IMR-90 (cell line): ENCODE measurements at places on chromosomes 1 and 21. TPM values are rescaled to one million over a fixed set of nuclear protein-coding genes. Genes with fewer than 3 reads are reported as not detected.
A peak's percentile ranks its signal among the peaks of the same experiment; 100 is the strongest.

INSRR gene
- total RNA-seq: not detected in 2 replicates

DNA sequence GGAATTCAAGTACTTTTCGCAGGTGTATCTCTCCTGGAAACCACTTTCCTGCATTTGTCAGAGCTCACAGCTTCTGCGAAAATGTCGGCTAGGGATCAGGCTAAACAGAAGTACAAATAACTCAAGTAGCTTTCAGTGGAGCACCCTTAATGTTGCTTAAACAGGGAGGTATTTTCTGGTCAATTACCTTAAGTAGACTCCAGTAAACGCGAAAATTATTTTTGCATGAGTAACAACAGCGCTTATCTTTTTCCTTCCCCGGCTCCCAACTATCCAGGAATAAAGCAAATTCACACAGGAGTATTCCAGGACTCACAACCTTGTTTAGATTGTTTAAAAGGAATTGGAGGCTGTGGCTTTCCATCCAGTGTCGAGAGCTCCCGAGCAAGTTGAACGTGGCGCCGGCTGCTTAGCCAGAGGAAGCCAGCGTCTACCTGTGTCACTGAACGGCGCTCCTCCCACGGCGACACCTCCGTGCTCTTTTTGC, 7.3 kb upstream of the SIM2 start:
- no peaks in the 10 kb centered on the region for H3K4me1 ChIP-seq
- peak; percentile 15 for DNase-seq
- peaks cover 88% of the 10 kb centered on the region for H3K27me3 ChIP-seq
- H3K4me3 ChIP-seq: no peak overlapping the region
- no peak overlapping the region for H3K27ac ChIP-seq

DNA sequence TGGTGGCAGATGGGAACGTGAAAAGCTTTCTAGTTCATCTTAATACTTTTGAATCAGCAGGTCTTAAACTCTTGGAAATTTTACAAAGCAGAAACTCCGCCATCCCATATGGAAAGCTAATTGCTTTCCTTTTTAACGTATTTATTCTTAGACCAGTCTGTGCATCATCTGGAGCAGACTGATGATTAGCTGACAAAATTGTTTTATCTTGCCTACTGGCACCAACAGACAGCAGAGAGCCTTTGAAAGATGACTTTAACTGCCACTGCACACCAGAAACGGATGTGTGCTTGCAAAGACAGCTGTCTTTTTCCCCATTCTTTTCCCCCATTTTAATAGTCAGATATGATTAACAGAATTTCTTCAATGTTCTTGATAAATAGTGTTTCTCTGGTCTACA, 97.0 kb downstream of the PLD5 start:
- H3K27ac ChIP-seq: no peak overlapping the region
- no peaks in the 10 kb centered on the region for H3K36me3 ChIP-seq
- no peaks in the 10 kb centered on the region for H3K27me3 ChIP-seq
- H3K4me1 ChIP-seq: no peaks in the 10 kb centered on the region

DNA sequence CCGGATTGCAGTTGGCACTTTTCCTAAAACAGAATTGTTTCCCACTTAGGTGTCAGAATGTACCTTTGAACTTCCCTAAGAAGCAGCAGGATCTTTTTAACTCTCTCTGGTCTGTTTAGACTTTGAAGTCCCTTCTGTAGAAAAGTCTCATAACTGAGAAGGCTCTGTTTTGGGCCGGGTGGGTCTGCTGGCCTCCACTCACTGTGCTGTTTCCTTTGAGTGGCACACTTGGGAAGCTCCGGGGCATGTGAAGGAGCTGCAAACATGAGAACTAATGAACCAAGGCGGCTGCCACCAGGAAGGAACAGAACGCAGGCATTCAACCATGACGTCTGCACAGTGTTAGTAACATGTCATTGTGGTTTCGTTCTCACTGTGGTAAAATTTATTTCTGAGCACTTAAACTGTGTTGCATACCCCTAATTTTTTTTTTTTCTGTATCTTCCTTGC, 19.5 kb upstream of the NCMAP start:
- peaks cover 2% of the 10 kb centered on the region for H3K4me1 ChIP-seq
- H3K27me3 ChIP-seq: no peaks in the 10 kb centered on the region
- H3K27ac ChIP-seq: no peak overlapping the region
- peak; percentile 71 for DNase-seq
- peaks cover 2% of the 10 kb centered on the region; the same call in 1 of the 2 replicates for H3K36me3 ChIP-seq

DNA sequence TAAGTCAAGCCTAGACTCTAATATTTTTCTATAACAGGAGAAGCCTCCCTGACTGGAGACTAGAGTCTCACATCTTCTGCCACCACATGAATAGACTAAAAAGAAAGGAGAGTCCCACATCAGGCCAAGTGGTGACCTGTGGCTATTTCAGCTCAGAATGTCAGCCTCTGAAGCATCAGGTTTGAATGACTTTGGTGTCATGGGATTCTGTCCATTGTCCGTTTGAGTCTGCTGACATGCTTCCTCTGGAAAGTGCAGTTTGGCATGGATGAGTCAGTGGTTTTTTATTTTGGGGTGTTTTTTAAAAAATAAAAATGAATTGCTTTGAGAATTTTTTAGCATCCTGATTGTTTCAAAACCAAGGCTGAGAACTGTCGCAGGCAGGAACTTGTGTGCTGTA, 19.5 kb downstream of the DYRK3 start:
- H3K36me3 ChIP-seq: peaks cover 1% of the 10 kb centered on the region
- peaks cover 5% of the 10 kb centered on the region for H3K27me3 ChIP-seq
- DNase-seq: no peak
- peaks cover 2% of the 10 kb centered on the region; the same call in 1 of the 2 replicates for H3K4me1 ChIP-seq
- H3K4me3 ChIP-seq: no peak overlapping the region

- H3K36me3 ChIP-seq: no peaks in the 10 kb centered on the region
- DNase-seq: peak; percentile 81
- H3K27me3 ChIP-seq: peaks cover 4% of the 10 kb centered on the region
Measured at GRCh38 chr1:226100436-226101391, 38.2 kb downstream of the H3-3A start.

DNA sequence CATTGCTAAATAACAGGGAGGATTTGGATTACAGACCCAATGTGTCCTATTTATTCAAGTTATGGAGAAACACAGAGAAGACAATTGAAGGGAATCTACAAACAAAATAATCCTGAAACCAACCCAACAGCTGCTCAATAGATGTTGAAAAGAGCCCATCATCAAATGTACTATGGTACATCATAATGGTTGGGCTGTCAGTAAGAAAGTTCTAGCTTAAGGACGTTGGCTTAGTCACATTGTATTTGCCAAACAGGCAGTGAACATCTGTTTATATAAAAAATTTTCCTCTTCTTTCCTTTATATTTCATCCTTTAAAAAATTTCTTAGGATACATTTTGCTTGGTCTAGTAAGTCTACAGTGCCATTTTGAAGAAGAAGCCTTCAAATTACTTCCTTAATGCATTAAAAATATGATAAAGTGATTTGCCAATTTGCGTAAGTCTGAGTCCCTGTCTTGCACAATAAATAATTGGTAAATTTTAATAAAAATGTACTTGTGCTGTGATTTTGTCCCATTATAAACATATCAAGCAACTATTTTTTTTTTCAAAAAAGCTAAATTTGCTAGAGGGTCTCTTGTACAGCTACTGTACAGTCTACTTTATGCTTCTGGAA, 14.4 kb downstream of the MAP3K7CL start:
- peaks cover 15% of the 10 kb centered on the region for H3K4me1 ChIP-seq
- H3K27ac ChIP-seq: peak overlapping the region; percentile 12
- peak; percentile 61 for DNase-seq
- no peak overlapping the region for H3K4me3 ChIP-seq

GRCh38 chr1:5376538-5377247, 615.5 kb downstream of the NPHP4 start:
- H3K4me1 ChIP-seq: no peaks in the 10 kb centered on the region
- no peak overlapping the region for H3K4me3 ChIP-seq
- H3K27ac ChIP-seq: no peak overlapping the region

- no peak for DNase-seq
- no peak overlapping the region for H3K27ac ChIP-seq
- no peak overlapping the region for H3K4me3 ChIP-seq
- H3K36me3 ChIP-seq: no peaks in the 10 kb centered on the region
- peaks cover 8% of the 10 kb centered on the region for H3K27me3 ChIP-seq
Measured at GRCh38 chr1:9628541-9629444, 22.7 kb upstream of the PIK3CD start.

- no peaks in the 10 kb centered on the region for H3K4me1 ChIP-seq
- H3K4me3 ChIP-seq: no peak overlapping the region
- H3K27ac ChIP-seq: no peak overlapping the region
- no peaks in the 10 kb centered on the region for H3K27me3 ChIP-seq
Measured at GRCh38 chr1:163472651-163473248, 151.0 kb downstream of the NUF2 start.

GRCh38 chr1:100387657-100388350, 35.5 kb downstream of the CDC14A start:
- DNase-seq: peak; percentile 64
- no peaks in the 10 kb centered on the region for H3K27me3 ChIP-seq
- H3K36me3 ChIP-seq: no peaks in the 10 kb centered on the region
- H3K27ac ChIP-seq: peak overlapping the region; percentile 57; the same call in 1 of the 2 replicates
- no peak overlapping the region for H3K4me3 ChIP-seq
